IMR-90 (cell line): ENCODE measurements at places on chromosomes 11 and 22. TPM values are rescaled to one million over a fixed set of nuclear protein-coding genes. Genes with fewer than 3 reads are reported as not detected.

The CHCHD10 gene
- polyA plus RNA-seq: 10.8 and 11.2 TPM in 2 replicates

The SLC22A6 gene
- not detected in 2 replicates for polyA plus RNA-seq

The P2RY2 gene
- polyA plus RNA-seq: 0.06 TPM in 1 of 2 replicates, not detected in the other

The SLC37A2 gene
- 1.1 and 1.5 TPM in 2 replicates for polyA plus RNA-seq

The GGT1 gene
- 7.3 and 8.1 TPM in 2 replicates for polyA plus RNA-seq

The JAM3 gene
- polyA plus RNA-seq: 32.0 and 38.0 TPM in 2 replicates

The GPR83 gene
- 0.03 and 0.07 TPM in 2 replicates for polyA plus RNA-seq

DNA sequence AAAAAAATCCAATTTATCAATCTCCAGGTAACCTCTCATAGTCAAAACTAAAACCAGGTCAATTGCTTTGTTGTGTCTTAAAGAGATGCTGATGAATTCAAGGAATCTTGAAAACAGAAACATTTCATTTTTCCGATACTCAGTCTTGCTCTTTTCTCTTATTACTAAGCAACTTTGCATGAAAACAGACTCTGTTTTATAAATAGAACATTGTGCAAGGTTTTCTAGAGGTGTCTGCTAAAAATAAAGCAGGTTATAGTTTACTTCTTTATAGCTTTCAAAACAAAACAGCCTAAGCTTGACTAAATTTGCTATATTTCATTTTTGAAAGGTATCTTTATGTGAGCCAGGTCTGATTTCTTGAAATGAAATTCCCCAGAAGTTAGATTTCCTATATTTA, 109.3 kb downstream of the ARL14EP start:
- DNase-seq: no peak

- no peak for DNase-seq
Observed at GRCh38 chr11:117860139-117860538, 16.3 kb downstream of the FXYD6 start.

- DNase-seq: no peak
Observed at GRCh38 chr22:24061124-24061684, 50.1 kb downstream of the CABIN1 start.

GRCh38 chr22:23517804-23518375, 62.2 kb downstream of the IGLL1 start:
- DNase-seq: no peak

- no peak for DNase-seq
Observed at GRCh38 chr22:27792452-27793161, 8.9 kb downstream of the MN1 start.

DNA sequence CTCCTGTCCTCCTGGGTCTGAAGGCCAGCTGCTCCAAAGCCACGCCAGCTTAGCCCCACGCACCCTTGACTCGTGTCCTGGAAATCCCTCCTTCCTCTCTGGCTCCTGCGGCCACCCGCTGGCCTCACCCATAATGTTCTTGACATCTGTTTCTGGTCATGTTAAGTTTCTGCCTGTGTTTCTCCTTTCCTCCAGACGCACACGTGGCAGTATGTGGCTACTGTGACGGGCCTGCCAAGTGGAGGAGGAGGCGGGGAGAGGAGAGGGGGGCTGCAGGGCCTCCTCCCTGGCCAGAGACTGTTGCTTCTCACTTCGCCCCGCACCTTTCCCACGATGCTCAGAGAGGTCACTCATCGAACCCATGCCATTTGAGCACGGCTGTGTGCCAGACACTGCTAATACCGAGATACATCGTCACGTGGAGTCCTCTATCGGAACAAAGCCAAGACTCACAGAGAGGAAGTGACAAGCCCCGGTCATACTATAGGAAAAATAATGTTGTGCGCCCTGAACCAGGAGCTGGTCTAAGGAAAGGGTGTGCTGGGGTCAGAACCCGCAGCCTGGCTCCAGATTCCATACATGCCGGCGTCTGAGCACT, 11.5 kb downstream of the C1QTNF6 start:
- peak; percentile 78 for DNase-seq

GRCh38 chr11:120657306-120658070, 145.9 kb downstream of the GRIK4 start:
- no peak for DNase-seq

- DNase-seq: no peak
Observed at GRCh38 chr11:1776331-1776851, 12.7 kb upstream of the CTSD start.

- DNase-seq: peak; percentile 91
Observed at GRCh38 chr11:1772270-1773130, 8.8 kb upstream of the CTSD start.

DNA sequence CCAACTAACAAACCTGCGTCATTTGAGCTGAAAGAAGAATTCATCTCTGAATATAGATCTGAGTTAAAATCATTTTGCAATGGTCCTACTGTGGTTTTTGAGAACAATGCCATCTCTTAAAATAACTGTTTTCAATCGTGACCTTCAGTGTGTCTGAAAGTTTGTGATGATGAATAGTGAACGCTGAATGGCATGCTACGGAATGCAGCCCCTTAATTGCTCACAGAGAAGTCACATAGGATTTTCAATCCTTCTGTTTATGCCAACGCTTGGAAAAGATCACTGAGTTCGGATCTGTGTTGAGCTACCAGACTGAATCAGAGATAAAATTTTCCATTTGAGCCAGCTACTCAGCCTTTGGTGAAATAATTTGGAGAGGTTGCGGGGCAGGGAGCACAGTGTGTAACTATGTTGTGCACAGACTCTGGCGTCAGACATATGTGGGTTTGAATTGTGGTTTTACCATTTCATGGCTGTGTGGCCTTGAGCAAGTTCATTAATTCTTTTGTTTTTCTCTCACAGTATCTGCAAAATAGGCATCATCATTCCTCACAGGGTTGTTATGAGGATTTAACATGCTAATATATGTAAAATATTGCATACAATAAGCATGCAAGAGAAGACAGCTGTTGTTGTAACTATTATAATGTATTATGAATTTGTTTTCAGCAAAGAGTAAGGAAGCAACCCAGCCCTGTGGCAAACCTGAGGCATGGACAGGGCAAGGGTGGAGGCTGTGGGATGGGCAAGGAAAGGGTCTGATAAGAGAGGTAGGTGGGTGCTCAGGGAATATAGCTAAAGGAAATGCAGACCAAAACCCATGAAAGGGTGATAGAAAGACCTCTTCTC, 679.9 kb downstream of the KCNA4 start:
- peak; percentile 83 for DNase-seq

DNA sequence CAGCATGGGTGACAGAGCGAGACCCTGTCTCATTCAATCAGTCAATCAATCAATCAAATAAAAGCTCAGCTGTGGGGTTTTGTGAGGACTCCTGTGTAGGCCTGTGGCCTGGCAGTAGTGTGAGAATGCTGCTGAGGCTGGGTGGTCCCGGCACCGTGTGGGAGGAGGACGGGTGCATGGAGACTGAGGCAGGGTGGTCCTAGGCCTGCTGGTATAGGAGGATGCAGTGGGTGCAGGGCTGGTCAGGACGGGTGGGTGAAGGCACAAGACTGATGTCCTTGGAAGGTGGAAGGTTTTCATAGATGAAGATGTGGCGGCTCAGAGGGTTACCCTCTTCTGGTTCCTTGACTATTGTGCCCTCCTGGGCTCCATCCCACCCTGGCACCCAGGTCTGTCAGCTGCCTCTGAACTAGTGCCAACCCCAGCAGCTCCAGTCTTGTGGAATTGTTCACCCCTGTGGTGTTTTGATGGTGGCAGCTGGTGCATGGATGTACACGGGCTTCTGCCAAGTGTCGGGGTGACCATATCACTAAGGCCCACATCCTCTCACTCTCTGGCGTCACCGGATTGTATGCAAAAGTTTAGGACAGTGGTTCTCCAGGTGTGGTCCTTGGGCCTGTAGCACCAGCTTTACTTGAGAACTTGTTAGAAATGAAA, 23.7 kb downstream of the TANGO2 start:
- no peak for DNase-seq

DNA sequence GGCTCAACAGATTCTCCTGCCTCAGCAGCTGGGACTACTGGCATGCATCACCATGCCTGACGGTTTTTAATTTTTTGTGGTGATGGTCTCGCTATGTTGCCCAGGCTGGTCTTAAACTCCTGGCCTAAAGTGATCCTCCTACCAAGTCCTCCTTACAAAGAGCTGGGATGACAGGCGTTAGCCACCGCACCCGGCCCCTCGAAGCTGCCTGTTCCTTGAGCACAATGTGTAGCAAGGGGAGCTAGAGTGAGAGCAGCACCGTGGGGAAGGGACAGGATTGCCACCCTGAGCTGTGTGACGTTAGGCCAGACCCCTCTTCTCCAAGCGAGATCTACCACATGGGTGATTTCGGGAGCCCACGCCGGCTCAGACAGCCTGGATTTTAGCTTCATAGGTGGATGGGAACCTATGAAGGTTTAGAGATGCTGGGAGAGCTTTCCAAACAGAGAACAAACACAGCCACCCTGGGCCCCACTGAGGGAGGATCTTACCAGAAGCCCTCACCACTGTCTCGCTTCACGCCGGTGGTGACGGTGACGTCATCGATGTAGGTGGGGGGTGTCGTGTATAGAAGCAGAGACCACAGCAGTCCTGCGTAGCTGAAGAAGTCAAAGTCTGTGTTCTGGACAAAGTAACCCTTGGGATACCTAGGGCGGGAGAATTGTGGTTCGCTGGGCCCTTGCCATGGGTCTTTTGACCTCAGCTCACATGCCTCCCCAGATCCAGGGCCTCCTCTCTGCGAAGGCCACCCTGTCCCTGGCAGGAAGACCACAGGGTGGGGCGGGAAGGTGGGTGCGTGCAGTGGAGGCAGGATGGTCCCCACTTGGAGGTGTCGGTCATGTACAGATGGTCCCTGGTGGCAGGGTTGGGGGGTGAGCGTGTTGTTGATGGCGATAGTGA, 23.1 kb downstream of the RGL4 start:
- DNase-seq: no peak

- DNase-seq: peak; percentile 33
Observed at GRCh38 chr11:8382436-8383053, 118.9 kb upstream of the LMO1 start.

DNA sequence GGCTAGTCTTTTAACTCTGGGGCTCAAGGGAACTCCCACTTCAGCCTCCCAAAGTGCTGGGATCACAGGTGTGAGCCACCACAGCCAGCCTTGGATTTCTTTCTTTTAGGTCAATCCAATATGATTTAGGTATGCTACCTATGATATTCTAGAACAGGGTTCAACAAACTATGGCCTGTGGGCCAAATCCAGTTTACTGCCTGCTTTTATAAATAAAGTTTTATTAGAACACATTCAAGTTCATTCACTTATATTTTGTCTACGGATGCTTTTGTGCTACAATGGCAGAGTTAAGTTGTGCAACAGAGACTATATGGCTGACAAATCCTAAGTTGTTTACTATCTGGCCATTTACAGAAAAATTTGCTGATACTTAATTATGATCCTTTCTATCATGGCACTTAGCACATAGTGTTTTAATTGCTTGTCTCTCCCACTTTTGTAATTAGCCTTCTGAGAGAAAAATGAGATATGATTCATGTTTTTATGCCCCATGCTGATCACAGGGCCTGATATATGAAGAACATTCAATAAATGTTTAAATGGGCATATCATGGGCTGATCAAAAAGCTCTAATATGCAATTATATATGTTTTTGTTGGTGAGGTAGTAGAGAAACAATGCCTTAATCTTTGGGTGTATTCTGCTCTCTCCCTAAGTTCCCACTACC, 109.6 kb downstream of the STIM1 start:
- DNase-seq: no peak
